ENCODE measurements at places on chromosomes 2 and 18. TPM values are rescaled to one million over a fixed set of nuclear protein-coding genes. Genes with fewer than 3 reads are reported as not detected.

The SERPINB4 gene
- total RNA-seq, result 0.09 TPM

The SCN1A gene
- not detected for total RNA-seq

The CNNM4 gene
- total RNA-seq, result 9.9 TPM

The KLHL41 gene
- total RNA-seq, result 0.15 TPM

The RGPD3 gene
- total RNA-seq, result 0.16 TPM

The GPR55 gene
- not detected for total RNA-seq

The SLC9A4 gene
- total RNA-seq, result not detected

The CPO gene
- total RNA-seq, result 0.05 TPM

The FAM117B gene
- total RNA-seq, result 1.4 TPM

The SIGLEC15 gene
- total RNA-seq, result 0.06 TPM

The RASGRP3 gene
- 0.98 TPM for total RNA-seq

The SETBP1 gene
- total RNA-seq, result 0.39 TPM

The LPIN2 gene
- 17.3 TPM for total RNA-seq

The MARCHF4 gene
- total RNA-seq, result 21.4 TPM

Data from A549 treated with AZD2906 at 1 μM for 4 hours (cell line).